ENCODE measurements at places on chromosomes 7 and 10. TPM values are rescaled to one million over a fixed set of nuclear protein-coding genes. Genes with fewer than 3 reads are reported as not detected.

The R3HCC1L gene
- 12.5 TPM for polyA plus RNA-seq

GRCh38 chr10:75396631-75397495 is 4.7 kb downstream of the ZNF503 start:
- peaks cover 35% of the 10 kb centered on the region for H3K36me3 ChIP-seq
- no peaks in the 10 kb centered on the region for H3K27me3 ChIP-seq
- H3K4me1 ChIP-seq: peaks cover 13% of the 10 kb centered on the region
- peak overlapping the region; percentile 57 for H3K4me3 ChIP-seq

DNA sequence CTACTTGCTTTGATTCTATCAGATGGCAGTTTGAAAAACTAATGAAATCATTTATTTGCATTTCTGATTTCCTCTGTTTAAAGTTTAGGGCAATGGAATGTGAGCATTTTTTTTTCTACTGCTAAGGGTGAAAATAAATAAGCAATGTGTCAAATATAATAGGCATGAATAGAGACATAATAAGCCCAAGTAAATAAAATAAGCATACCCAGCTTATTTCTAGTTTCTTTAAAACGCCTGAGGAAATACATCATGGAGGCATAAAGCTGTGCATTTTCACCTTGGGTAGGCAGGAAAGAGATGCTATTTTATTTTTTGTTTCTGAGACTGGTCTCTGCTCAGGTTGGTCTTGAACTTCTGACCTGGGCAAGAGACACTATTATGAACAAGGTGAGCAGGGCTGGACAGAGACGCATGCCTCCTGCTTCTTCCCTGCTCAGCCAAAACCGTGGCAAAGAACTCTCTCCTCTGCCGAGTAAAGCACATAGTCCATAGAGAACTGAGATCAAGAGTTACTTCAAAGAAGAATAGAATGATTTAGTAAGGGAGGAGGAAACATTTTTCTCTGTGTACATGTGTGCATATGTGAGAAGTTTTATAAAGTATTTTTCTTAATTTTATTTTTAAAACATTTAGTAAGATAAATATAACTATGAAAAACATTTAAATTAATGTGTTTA is 138.1 kb downstream of the GNAI1 start:
- DNase-seq: no peak
- no peaks in the 10 kb centered on the region for H3K27me3 ChIP-seq
- no peaks in the 10 kb centered on the region for H3K4me1 ChIP-seq

GRCh38 chr10:63843107-63843506 is 321.9 kb downstream of the REEP3 start:
- no peaks in the 10 kb centered on the region for H3K4me1 ChIP-seq
- no peak for DNase-seq
- H3K27ac ChIP-seq: no peak overlapping the region
- no peak overlapping the region for H3K4me3 ChIP-seq

DNA sequence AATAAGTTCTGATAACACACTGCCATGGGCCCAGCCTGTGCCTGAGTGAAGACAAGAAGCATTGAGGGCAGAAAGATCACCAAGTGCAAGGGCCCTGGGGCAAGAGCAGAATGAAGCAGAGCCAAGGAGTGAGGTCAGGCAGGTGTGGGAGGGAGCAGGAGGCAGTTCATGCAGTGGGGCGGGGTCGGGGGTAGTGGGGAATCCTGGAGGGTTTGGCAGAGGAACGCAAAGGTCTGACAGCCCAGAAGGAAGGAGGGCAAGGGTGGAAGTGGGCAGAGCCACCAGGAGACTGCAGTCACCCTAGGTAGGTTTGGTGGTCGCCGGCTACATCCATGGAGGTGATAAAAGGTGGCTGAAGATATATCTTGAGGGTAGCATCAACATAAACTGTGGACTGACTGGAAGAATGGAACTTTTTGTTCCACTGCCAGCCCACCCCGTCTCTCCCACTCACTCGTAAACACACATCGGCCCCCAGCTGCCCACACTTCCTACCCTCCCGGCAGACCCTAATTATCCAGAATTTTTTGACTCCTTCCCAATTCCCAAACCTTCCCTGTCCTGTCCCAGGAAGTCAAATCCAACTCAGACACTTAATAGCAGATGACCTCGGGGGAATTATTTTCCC is 172.4 kb downstream of the ARHGAP12 start:
- H3K36me3 ChIP-seq: no peaks in the 10 kb centered on the region
- H3K27me3 ChIP-seq: no peaks in the 10 kb centered on the region
- no peak overlapping the region for H3K27ac ChIP-seq

DNA sequence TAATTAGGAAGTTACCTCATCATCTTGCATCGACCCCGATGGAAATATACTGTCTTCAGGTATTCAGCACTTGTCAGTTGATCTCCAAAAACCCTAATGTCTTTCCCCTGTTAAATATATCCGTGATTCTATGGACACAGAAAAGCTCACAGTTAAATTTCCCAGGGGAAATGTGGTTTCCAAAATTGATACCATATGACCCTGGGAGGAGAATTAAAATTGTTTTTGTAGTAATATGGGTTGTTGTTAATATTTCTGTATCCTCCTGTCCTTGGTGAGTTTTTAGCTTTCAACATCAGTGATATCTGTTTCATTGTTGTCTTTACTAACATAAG is 132.1 kb downstream of the CELF2 start:
- H3K27me3 ChIP-seq: no peaks in the 10 kb centered on the region
- no peak overlapping the region for H3K4me3 ChIP-seq
- H3K4me1 ChIP-seq: peaks cover 4% of the 10 kb centered on the region
- DNase-seq: no peak
- no peaks in the 10 kb centered on the region for H3K36me3 ChIP-seq

The LBX1 gene
- polyA plus RNA-seq: not detected

DNA sequence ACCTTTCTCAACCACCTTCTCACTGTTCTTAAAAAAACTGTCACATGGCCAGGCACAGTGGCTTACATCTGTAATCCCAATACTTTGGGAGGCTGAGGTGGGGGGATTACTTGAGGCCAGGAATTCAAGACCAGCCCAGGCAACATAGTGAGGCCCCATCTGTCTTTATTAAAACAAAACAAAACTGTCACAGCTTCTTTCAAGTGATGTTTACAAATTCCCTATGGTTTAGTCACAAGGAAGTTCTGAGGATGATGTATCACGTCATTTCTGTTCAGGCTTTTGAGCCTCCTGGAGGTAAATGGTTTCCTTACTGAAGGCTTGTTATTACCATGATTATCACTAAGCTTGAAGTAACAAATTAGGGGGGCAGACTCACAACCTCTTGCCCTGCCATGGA is 186.2 kb downstream of the CFTR start:
- no peak overlapping the region for H3K4me3 ChIP-seq
- H3K27me3 ChIP-seq: no peaks in the 10 kb centered on the region
- no peaks in the 10 kb centered on the region for H3K4me1 ChIP-seq
- no peak for DNase-seq
- H3K36me3 ChIP-seq: peaks cover 7% of the 10 kb centered on the region

DNA sequence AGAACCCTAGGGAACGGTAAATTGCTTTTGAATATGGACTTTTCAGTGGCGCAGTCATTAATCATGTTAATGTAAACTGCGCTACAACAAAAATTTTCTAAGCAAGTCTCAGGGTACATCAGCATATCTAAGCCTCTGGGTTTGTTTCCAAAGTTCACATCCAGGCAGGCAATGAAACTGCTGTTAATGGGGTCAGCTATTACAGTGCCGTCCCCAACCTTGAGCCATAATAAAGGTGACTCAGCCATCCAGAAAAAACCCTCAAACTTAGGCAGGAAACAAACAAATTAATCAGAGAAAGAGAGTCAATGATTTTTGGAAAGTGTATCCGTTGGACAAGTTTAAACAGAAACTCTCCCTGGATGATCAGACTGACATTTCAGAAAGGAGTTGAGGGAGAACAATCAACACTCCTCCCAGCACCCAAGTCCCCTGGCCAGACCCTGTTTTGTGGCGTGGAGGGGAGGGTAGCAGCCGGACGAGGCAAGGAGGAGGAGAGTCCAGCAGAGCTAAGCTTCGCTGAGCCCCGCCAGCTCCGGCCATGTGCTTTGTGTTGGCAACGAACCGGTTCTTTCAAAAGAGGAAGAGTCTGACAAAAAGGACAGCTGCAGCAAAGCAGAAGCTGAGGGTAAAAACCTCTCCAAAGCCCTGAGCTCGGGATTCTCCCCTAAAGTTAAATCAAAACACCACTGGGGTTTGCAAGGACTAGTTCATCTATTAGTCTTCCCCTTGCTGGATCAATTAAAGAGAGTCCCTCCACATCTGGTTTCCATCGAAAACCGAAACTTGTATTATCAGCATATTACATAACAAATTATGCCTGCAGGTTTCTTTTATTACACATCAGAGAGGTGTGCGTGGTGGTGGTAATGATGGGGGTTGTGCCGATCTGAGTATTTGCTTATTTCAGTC is 3.6 kb downstream of the FAM53B start:
- no peaks in the 10 kb centered on the region for H3K36me3 ChIP-seq
- no peaks in the 10 kb centered on the region for H3K27me3 ChIP-seq

DNA sequence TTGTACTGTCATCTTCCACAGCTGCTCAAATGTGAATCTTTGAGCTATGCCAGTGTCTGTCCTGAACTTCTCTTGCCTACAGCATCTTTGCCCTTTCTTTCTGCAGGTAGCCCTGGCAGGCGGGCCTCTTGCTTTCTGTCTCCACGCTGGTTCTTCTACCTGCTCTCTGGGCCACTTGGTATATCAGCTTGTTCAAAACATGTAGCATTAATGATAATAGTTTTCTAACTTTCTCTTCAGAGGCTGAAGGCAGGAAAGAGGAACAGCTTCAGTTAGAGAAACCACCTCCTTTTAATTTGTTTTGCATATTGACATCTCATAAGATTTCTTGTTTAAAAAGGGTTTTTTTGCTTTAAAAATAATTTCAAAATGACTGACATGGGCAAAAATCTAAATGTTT is 923 bp upstream of the FGL2 start:
- peaks cover 11% of the 10 kb centered on the region for H3K4me1 ChIP-seq
- no peaks in the 10 kb centered on the region for H3K27me3 ChIP-seq
- peak overlapping the region; percentile 32 for H3K27ac ChIP-seq
- no peaks in the 10 kb centered on the region for H3K36me3 ChIP-seq

GRCh38 chr10:13272164-13272571 is 27.7 kb downstream of the PHYH start:
- H3K4me3 ChIP-seq: no peak overlapping the region
- DNase-seq: no peak
- no peaks in the 10 kb centered on the region for H3K27me3 ChIP-seq

DNA sequence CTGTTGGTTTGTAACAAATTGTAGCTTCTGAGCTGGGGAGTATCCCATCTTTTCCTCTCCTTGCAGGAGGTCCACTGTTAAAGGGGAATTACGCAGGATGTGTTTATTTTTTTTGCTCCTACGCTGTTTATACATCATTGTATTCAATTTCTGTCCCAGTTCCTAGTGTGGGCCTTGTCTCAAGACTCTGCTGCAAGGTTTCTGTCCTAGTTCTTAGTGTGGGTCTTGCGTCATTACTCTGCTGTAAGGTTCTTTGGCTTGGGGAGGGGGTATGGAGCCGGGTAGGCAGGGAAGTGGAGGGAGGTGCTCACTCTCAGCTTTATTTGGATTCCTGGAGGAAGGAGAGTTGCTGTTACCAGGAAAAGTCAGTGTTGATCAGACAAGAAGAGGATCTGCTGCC is 64.0 kb upstream of the TRIM8 start:
- no peaks in the 10 kb centered on the region for H3K27me3 ChIP-seq
- no peak overlapping the region for H3K4me3 ChIP-seq
- no peaks in the 10 kb centered on the region for H3K4me1 ChIP-seq
- peak overlapping the region; percentile 61 for H3K27ac ChIP-seq
- DNase-seq: no peak

DNA sequence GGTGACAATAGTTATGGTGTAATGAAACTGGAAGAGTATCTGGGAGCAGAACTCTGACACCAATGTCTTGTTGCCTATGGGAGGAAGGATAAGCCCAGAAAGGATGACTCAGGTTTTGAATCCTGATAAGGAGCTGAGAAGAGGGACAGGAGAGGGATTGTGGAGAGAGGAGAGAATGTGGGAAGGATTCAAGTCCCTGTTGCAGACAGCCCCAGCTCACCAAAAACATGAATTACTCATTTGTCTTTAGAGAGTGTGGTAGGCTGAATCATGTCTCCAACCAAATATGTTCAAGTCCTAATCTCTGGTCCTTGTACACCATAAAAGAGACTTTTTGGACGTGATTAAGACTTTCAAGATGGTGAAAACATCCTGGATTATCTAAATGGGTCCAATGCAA is 206.9 kb upstream of the PHYHIPL start:
- H3K27ac ChIP-seq: no peak overlapping the region
- no peaks in the 10 kb centered on the region for H3K27me3 ChIP-seq
- peaks cover 13% of the 10 kb centered on the region for H3K4me1 ChIP-seq
- H3K36me3 ChIP-seq: no peaks in the 10 kb centered on the region
- no peak overlapping the region for H3K4me3 ChIP-seq
- no peak for DNase-seq

DNA sequence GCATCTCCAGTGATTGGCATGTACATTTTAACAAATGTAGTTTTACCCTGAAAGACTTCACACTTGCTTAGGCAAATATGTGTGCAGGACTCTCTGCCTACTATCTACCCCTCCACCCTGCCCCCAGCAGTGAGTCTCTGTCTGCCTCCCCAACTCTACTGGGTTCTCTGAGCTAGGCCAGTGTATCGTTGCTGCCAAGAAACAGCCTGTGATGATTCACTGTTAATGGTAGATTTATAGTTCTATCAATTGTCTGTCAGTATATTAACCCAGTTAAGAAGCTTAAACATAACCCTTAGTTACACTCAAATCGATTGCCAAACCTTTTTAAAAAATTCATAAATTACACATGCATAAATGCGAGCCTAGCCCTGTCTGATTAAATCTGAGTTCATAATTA is 137.0 kb downstream of the SND1 start:
- no peak overlapping the region for H3K4me3 ChIP-seq
- no peak overlapping the region for H3K27ac ChIP-seq
- no peaks in the 10 kb centered on the region for H3K27me3 ChIP-seq
- H3K4me1 ChIP-seq: no peaks in the 10 kb centered on the region
- no peak for DNase-seq
- H3K36me3 ChIP-seq: peaks cover 8% of the 10 kb centered on the region

The SLC18A2 gene
- polyA plus RNA-seq: 0.27 TPM

The NRCAM gene
- 0.27 TPM for polyA plus RNA-seq

GRCh38 chr10:117590101-117590875 is 47.7 kb downstream of the EMX2 start:
- no peaks in the 10 kb centered on the region for H3K36me3 ChIP-seq
- no peak for DNase-seq
- H3K27me3 ChIP-seq: peaks cover 6% of the 10 kb centered on the region
- H3K27ac ChIP-seq: no peak overlapping the region
- H3K4me3 ChIP-seq: no peak overlapping the region
- no peaks in the 10 kb centered on the region for H3K4me1 ChIP-seq

The MLLT10 gene
- 15.2 TPM for polyA plus RNA-seq

GRCh38 chr10:110643653-110644597 is at the start of gene RBM20:
Gene RBM20, plus strand, starts transcription at chr10:110644336. Its CDS starts 119 bp downstream, at chr10:110644455.
- peak; percentile 60 for DNase-seq
- H3K27ac ChIP-seq: no peak within 1 kb of the TSS
- no peaks in the 10 kb centered on the region for H3K36me3 ChIP-seq
- peak within 1 kb of the TSS; percentile 32 for H3K4me3 ChIP-seq

DNA sequence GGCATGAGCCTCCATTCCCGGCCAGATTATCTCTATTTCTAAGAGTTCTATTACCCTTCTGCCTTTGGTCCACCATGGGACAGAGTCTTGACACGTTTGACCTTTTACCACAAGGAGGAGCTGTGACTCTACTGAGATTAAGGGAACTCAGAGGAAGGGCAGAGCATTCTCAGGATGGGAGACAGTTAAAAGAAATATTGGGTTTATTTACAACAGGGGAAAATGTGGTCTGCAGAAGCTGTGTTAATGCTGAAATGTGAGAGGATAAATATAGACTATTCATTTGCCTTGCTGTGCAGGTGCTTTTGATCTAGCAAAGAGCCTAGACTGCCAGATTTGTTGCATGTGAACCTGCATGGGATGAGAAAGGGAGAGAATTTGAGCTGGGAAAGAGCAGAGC is 45.8 kb upstream of the PRSS58 start:
- H3K36me3 ChIP-seq: no peaks in the 10 kb centered on the region
- H3K27me3 ChIP-seq: peaks cover 3% of the 10 kb centered on the region
- peak; percentile 40 for DNase-seq

All from small intestine (tissue), 16 donors.